ENCODE measurements at places on chromosomes 5 and 9. TPM values are rescaled to one million over a fixed set of nuclear protein-coding genes. Genes with fewer than 3 reads are reported as not detected.

The OLFM1 gene
- 2.0 TPM for total RNA-seq

The TTC23L gene
- total RNA-seq, result 0.33 TPM

The TMEM167A gene
- total RNA-seq, result 55.5 TPM

The PCDHB15 gene
- 1.8 TPM for total RNA-seq

The ACOT12 gene
- 2.0 TPM for total RNA-seq

The PAXX gene
- 13.7 TPM for total RNA-seq

All from fibroblast of lung (primary cell).